ENCODE measurements at places on chromosomes 2 and 18. TPM values are rescaled to one million over a fixed set of nuclear protein-coding genes. Genes with fewer than 3 reads are reported as not detected.

The NAT8 gene
- total RNA-seq = not detected

The RUFY4 gene
- total RNA-seq = not detected

The VSNL1 gene
- not detected for total RNA-seq

The IL18RAP gene
- total RNA-seq = 0.26 TPM

The CCDC141 gene
- not detected for total RNA-seq

Data from epithelial cell of alveolus of lung (primary cell).